Jurkat, Clone E6-1 (cell line): ENCODE measurements at places on chromosomes 5 and 9.

- DNase-seq: no peak
Observed at GRCh38 chr5:51468196-51468595, 84.9 kb downstream of the ISL1 start.

DNA sequence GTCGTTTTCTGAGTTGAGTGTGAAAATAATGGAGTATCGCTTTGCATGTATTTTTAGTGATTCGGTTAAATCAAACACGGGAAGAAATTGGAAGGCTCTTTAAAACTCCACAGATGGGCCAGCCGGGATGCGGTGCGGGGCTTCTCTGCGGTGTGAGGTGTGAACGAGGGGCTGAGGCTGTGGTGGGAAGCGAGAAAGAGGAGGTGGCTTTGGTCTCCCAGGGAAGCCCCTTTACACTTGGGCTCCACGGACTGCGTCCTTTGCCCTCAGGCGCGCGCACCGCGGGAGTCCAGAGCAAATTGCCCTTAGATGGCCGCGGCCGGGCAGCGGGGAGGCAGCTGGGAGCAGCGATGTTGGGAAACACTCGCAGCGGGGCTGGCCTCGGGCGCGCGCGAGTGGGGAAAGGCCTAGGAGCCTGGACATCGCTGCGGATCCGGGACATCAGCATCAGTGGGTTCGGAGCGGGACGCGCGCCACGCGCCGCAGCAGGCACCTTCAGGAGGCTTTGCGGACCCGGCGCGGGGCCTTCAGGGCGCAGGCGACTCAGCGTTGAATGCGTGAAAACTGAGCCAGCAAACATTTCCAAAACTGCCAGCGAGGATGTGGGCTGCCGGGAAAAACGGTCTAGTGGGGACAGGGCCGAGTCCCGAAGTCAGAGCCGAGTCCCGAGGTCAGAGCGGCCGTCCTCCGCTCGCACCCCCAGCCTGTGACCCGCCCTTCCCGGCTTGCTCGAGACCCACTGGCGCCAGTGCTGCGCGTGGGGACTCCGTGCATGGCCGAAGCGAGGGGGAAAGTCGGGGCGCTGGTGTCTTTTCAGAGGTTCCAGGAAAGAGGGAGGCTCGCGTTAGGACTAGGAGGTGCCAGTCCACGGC lies 6.5 kb downstream of the IRX1 start:
- no peak for DNase-seq

DNA sequence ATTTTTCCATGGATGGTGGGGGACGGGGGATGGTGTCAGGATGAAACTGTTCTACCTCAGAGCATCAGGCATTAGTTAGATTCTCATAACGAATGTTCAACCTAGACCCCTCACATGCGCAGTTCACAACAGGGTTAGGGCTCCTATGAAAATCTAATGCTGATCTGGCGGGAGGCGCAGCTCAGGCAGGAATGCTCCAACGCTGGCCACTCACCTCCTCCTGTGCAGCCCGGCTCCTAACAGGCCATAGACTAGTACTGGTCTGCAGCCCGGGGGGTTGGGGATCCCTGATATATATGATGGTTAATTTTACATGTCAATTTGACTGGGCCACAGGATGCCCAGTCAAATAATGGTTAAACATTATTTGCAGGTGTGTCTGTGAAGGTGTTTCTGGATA lies 199.0 kb upstream of the NR4A3 start:
- DNase-seq: no peak

GRCh38 chr5:61252643-61252925 lies 79.5 kb upstream of the ZSWIM6 start:
- no peak for DNase-seq

DNA sequence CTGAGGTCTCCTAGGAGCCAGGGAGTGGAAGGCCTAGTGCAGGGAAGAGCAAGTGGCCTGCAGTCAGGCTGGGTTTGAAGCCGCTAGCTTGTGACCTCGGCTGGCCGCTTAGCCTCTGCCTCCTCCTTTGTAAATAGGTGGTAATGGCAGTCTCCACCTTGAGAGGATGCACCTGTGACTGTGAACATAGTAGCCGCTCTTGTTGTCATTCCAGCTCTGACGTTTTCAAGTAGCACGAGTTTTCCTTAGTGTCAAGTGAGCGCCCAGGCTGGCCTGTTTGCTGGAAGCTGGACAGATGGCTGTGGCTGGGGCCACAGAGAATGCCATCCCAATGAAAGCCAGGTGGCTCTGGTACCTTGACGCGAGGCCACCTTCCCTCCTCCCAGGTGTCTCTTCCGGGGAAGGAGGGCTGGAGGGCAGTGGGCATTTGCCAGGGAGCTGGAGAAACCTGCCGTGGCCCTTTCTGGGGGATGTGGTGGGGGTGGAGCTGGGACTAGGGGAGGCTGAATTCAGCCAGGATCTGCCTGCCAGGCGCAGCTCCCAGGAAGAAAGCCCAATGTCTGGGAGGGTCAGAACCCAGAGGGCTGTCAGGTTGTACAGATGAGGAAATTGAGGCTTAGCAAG lies 2.5 kb downstream of the ASS1 start:
- no peak for DNase-seq

- no peak for DNase-seq
Observed at GRCh38 chr9:107487521-107488374, 1.8 kb downstream of the KLF4 start.

DNA sequence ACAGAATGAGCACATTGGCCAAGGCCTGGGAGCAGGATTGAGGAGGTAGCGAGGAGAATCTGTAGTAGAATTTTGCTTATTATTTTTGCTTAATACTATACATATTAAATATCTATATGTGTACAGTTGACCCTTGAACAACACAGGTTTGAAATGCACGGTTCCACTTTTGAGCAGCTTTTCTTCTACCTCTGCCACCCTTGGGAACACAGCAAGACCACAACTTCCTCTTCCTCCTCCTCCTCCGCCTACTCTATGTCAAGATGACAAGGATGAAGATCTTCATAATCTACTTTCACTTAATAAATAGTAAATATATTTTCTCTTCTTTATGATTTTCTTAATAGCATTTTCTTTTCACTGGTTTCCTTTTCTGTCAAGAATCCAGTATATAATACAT lies 541.4 kb downstream of the KCTD16 start:
- peak; percentile 4 for DNase-seq

GRCh38 chr9:38318759-38319495 lies 73.6 kb upstream of the ALDH1B1 start:
- no peak for DNase-seq

DNA sequence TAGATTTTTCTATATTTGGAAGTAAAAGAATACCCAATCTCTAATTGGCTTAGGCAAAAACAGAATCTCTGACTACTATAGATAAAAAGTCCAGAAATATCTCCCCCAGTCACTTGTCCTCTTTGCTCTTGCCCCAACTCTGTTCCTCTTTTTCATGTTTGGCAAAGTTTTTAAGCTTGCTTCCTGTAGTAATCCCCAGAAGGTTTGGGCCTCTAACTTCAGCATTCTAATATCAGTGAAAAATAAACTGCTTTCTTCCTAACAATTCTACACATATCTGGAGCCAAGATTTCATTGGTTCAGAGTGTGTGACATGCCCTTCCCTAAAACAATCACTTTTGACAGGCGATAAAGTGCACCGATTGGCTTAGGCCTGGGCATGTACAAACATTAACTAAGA lies 1680.3 kb downstream of the MAT2B start:
- DNase-seq: no peak

GRCh38 chr9:84235511-84235910 lies 105.0 kb downstream of the SLC28A3 start:
- DNase-seq: no peak

- DNase-seq: peak; percentile 53
Observed at GRCh38 chr5:43602461-43603343, at the start of gene NNT. Gene NNT (plus strand): TSS chr5:43603180. CDS start chr5:43609196, 6,016 bp downstream.

- no peak for DNase-seq
Observed at GRCh38 chr9:131774636-131775035, 34.8 kb upstream of the RAPGEF1 start.

- DNase-seq: no peak
Observed at GRCh38 chr5:177366528-177367322, 9.0 kb downstream of the RGS14 start.

DNA sequence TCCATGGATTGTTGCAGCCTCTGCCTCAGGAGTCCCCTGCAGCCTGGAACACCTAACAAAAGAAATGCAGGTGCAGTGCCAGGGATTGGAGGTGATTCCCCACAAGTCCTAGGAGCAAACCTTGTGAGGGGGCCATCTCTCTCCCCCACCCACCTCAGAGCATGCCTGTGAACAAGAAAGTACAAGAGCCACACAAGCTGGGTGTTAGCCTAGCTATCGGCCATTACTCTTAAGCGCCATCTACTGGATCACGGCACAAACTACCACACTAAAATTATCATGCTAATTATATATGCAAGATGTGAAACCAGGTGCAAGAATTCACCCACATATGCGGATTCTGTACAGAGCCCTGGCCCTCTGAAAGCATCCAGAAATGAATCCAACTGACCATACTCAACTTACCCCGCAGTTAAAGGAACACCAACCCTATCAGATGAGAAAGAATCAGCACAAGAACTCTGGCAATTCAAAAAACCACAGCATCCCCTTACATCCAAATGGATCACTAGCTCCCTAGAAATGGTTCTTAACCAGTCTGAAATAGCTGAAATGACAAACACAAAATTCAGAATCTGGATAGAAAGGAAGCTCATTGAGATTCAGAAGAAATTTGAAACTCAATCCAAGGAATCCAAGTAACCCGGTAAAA lies 16.5 kb upstream of the PRSS3 start:
- peak; percentile 80 for DNase-seq

GRCh38 chr5:33659526-33660169 lies 218.9 kb downstream of the TARS1 start:
- no peak for DNase-seq

- no peak for DNase-seq
Observed at GRCh38 chr5:137572042-137572695, 73.0 kb upstream of the SPOCK1 start.

DNA sequence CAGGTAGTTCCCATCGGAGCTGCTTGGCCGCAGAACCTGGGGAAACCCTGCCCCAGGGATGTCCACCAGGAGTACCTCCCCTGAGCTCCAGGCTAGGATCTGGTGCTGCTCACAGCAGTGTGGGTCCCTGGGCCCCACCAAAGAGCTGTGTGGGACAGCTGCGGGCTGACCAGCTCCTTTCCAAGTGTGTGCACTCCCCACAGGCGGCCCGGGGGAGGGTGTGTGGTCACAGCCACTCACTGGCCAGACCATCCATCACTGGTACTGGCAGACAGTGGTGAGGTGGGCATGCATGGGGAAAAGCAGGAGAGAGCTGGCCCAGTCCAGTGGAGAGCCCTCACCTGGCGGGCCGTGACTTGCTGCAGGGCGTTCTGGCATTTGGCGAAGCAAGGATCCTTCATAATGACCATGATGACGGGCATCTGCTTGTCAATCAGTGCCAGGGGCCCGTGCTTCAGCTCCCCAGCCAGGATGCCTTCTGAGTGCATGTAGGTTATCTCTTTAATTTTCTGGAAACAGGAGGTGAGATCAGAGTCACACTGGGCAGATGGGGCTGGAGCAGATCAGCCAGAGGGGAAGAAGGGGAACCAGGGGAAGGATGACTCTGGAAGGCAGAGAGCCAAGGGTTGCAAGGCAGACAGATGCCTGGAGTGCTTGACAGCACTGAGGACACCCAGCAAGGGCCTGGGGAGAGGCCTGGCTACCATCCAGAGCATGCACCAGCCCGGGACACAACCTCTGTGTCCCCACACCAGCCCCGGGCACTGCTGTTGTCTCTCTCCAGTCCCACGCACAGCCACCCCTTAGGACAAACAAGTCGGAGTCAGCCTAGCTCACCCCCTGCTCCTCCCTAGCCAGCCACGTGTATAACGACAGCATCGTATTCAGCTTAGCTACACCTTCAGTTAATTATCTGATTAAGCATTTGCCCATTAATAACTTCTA lies 12.8 kb upstream of the MAPK9 start:
- no peak for DNase-seq

GRCh38 chr5:79613549-79613948 lies 1.3 kb downstream of the TENT2 start:
- no peak for DNase-seq

DNA sequence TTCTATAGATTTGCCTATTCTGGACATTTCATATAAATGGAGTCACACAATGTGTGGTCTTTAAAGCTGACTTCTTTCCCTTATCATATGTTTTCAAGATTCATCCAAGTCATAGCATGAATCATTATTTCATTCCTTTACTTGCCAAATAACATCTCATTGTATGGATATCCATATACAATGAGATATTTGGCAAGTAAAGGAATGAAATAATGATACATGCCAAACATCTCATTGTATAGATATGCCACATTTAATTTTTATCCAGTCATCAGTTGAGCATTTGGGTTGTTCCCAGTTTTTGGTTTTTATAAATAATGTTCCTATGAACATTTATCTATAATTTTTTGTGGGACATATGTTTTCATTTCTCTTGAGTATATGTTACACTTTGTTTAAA lies 20.5 kb upstream of the OR2K2 start:
- no peak for DNase-seq

- DNase-seq: peak; percentile 21
Observed at GRCh38 chr5:29367176-29367833, 1826.2 kb upstream of the CDH6 start.

DNA sequence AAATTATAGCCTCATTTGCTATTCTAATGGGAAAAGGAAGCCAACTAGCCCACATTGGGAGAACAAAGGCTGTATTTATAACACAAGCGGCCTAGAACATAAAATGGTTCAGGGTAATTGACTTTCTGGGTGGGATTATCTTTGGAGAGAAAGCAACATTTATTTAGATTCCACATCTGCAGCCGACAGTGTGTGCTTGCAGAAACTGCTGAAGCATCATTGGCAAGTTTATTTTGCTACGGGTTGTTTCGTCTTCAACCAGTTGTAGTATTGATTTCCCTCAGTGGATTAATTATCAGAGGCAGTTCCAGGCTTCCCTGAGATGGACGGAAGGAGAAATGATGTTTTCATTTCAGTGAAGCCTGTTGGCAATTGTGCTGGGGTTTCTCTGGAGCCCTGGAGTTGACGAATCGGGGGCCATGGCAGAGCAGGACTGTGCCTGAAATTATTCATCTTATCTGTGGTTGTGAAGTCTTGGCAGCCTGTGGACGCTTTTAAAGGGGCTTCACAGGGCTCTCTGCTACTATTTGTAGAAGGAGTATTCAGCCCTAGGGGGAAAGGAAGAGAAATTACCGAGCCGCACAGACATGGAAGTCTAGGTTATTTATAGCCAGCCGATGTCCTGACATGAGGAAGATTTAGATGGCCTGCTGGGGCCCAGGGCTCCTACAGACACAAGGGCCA lies 290.6 kb upstream of the IRX4 start:
- DNase-seq: no peak

GRCh38 chr9:103889989-103890388 lies 204.1 kb upstream of the SMC2 start:
- no peak for DNase-seq

DNA sequence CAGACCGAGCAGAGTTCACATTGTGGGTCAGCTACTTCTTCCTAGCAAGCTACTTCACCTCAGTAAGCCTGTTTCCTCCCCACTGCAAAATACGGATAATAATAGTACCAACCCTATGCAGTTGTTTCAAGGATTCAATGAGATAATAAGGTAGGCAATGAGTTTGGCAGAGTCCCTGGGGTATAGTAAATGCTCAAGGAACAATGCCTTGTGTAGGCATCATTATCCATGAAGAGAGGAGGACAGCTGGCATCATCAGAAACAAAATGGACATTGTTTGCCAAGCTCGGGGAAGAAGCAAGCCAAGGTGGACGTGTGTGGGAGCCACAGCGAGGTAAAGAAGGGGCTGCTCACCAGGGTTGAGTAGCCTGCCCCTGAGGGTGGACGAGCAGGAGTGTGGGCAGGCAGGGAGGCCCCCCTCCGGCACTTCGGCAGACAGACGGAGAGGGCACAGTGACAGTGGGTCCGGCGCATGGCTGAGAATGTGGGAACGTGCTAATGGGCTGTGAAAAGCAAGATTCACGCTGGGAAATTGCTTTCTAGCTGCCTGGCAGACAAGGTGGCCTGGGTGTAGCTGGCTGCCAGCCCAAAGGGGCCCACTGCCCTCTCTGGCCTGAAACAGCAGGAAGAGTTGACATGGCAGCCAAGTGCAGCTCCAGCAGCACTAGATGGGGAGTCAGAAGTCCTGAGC lies 10.1 kb downstream of the CAMK2A start:
- DNase-seq: no peak
